Right lung (tissue), 10 donors: ENCODE measurements at places on chromosomes 1 and 21.

GRCh38 chr21:25416669-25417068 is 190.6 kb downstream of the MRPL39 start:
- no peak for DNase-seq

DNA sequence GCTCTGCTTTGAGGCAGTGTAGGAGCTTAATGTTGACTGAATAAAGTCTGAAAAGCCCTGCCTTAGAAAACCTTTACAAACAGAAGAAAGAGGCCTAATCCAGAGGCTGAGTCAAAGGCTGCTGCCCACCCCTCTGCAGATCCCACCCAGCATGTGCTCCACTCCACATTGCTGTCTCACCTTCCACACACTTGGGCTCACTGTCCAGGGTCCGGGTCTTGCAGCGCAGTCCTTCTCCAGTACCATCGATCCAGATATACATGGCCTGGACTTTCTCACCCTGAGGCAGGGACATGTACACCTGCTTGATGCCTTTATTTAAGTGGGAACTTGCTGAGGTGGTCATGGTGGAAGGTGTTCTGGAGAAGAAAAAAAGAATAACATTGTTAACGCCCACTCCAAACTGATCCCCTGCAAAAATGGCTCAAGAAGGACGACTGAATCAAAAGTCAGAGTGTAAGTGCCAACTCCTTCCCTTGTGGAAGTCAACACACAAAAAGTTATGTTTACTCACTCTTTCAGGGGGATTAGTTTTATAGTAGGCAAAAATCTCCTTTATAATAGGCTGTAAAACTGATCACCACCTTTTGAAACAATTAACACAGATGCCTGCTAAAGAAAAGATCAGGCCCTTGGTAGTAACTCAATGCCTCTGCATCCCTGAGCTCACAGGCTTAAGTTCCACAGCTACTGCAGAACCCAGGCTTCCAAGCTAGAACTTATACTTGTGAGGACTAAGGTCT is 3.0 kb downstream of the GLUL start:
- DNase-seq = no peak

DNA sequence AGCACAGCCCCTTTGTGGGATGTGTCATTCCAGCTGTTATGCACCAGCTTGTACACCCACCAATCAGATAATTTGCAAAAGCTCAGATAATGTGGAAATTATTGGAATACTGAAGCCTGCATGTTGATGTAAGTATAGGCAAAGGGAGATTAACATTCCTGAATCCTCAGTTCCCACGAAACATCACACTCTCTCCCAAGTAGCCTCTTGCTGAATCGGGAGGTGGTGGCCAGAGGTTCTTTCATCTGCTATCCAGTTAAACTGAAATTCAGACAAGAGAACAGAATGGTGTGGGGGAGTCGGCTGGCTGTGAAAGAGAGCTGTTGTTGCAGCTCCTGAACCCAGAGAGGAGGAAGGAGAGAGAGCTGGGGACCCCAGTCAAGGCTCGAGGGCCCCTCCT is 170.9 kb downstream of the ZBTB18 start:
- no peak for DNase-seq

- no peak for DNase-seq
Observed at GRCh38 chr1:46487818-46488218, 1.8 kb upstream of the DMBX1 start.

- no peak for DNase-seq
Observed at GRCh38 chr1:68269637-68270430, 37.5 kb upstream of the WLS start.

GRCh38 chr1:27416387-27417111 is 24.1 kb downstream of the GPR3 start:
- DNase-seq = no peak

- DNase-seq = no peak
Observed at GRCh38 chr1:94389298-94389697, 28.9 kb upstream of the ABCD3 start.

GRCh38 chr1:60311838-60312237 is 238.3 kb upstream of the C1orf87 start:
- no peak for DNase-seq

DNA sequence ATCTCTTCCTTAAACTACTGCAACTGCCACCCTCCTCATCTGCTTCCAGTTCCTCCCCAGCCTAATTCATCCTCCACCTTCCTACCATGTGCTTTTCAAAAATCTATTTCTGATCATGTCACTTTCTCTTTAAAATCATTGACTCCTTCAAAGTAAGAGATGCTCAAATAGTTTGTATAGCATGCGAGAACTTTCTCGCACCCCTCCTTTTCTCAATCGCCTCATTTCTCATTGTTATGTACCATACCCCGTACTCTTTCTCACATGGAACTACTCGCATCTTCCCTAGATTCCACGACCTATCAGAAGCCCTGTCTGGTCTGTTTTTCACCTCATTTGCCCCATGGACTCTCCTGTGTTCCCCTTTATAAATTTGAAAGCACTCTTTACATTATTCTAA is 238.2 kb downstream of the NRIP1 start:
- no peak for DNase-seq

- DNase-seq = no peak
Observed at GRCh38 chr1:91866425-91866824, 19.5 kb downstream of the TGFBR3 start.

DNA sequence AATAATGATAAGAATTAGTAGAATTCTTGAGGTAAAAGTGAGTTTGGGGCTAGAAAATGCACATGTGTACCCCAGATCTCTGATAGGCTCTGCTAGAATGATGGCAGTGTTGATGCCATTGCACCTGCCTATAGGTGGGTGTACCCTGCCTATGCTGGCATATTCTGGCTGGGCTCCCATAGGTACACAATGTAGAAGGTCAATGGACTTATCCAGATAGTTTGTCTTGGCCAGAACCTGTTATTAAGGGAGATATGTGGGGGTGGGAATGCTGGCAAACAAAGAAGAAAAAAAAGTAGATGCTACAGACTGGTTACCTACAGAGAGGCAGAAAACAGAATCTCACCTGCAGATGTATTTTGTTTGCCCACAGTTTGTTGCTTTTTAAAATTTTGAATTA is 14.1 kb upstream of the KLHDC8A start:
- DNase-seq = no peak

DNA sequence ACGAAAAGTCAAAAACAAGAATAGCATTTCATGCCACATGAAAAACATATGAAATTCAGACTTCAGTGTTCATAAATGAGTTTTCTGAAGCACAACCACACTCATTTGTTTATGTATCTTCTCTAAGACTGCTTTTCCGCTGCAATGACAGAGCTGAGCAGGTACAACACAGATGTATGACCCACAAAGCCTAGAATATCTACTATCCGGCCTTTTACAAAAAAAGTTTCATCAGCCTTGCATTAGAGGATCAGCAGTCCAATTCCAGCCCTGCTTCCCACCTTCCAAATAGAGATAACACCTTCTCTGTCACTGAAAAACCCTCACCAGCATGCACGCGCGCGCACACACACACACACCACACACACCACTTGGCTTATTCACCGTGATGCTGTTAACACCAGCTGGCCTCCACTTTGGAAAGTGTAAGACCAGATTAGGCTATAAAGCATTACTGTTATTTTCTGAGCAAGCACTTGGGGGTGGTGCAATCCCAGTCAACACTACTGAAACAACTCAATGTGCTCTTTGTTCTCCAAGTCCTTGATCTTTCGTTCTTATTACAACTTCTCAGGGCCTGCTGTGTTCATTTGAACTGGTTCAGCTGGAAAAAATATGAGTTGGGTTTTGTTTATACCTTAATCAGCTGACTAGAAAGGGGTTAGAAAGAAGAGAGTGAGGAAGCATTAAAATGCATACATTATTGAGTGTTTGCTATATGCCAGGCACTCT is 90.0 kb downstream of the GLUL start:
- DNase-seq = peak; percentile 59

GRCh38 chr1:45531873-45532272 is 10.2 kb upstream of the PRDX1 start:
- DNase-seq = no peak

- DNase-seq = no peak
Observed at GRCh38 chr1:163072658-163073057, 3.5 kb downstream of the RGS4 start.

DNA sequence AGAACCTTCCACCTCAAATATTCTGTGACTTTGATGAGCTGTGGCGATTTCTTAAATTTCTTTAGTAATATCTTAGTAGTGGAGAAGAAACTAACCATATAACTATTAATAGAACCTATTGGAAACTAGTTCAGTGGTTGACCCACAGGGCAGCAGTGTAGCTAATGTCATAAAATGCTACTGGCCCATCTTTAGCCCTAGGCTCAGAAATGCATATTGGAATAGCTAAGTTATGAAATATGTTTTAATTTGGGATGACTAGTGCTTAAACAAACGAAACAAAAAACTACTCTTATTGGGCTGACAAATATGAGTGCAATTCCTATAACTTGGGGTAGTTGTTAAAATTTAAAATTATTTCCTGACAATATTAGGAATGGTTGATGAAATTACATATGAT is 20.2 kb downstream of the MACO1 start:
- no peak for DNase-seq

DNA sequence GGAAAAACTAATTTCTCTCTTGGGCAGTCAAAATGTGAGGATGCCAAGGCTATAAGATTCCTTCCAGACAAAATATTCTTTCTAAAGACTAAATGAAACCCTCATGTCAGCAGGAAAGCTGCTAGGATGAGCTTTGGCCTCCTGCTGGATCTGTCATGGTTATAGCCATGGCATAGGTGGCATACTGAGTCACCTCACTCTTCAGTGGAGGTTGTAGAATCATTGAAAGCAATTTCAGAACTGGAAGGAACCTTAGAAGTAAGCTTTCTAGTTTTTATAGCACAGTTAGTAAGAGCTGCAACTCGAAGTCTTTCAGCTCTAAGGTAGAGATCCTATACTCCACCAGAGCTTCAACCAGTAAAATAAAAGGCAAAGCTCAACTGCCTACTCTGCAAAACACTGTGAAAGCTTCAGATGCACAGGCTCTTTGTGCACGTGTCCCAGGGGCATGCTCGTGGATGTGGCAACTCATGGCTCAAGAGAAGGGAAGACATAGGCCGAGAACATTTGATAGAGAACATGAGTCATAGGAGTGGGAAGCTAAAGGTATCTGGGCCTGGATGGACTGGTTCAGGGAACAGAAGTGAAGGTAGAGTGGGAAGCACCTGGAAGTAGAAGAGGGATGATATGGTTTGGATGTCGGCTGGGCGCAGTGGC is 5.8 kb downstream of the AVPR1B start:
- no peak for DNase-seq

GRCh38 chr1:27940297-27940696 is 5.5 kb downstream of the SMPDL3B start:
- no peak for DNase-seq
